ENCODE measurements at places on chromosomes 6 and 20.

- no peak for DNase-seq
These were observed 10.8 kb downstream of the GPR31 start for GRCh38 chr6:167146977-167147376.

- no peak for DNase-seq
These were observed 244.4 kb upstream of the TCF21 start for GRCh38 chr6:133644548-133644891.

GRCh38 chr6:158415666-158416065 is 103.4 kb downstream of the TULP4 start:
- DNase-seq, result no peak

GRCh38 chr6:126574301-126574700 is 234.4 kb downstream of the CENPW start:
- DNase-seq, result no peak

- no peak for DNase-seq
These were observed 49.1 kb downstream of the TTI1 start for GRCh38 chr20:37984018-37984785.

- DNase-seq, result peak; percentile 7
These were observed at the start of gene CRIP3 for GRCh38 chr6:43308101-43308989. CRIP3 (minus strand) TSS chr6:43308826; CDS start chr6:43308792, 34 bp downstream.

DNA sequence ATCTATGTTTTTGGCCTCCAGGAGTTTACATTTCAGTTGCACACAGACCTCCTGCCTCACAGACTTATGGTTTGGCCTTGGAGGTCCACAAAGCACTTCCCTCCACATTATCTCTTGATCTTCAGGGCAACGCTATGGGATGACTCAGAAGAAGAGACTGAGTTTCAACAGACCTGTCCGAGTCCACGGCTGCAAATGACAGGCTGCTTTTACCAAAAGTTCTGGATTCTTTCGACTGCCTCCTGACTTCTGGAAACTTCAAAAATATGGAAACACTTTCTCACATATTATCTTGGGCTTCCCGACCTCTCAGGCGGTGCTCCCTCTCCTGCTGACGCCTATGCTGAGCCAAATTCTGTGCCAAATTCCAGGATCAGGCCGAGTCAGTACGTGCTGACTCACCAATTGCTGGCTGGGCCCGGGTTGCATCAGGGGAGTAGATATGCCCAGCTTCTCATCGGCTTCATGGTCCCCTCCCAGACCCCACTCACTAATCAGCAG is 190.2 kb downstream of the BMP7 start:
- no peak for DNase-seq

GRCh38 chr6:79824202-79824601 is 123.2 kb downstream of the ELOVL4 start:
- DNase-seq, result no peak

GRCh38 chr6:68040312-68040778 is 594.7 kb upstream of the ADGRB3 start:
- DNase-seq, result no peak

- DNase-seq, result no peak
These were observed 21.7 kb downstream of the SMLR1 start for GRCh38 chr6:130848945-130849344.

DNA sequence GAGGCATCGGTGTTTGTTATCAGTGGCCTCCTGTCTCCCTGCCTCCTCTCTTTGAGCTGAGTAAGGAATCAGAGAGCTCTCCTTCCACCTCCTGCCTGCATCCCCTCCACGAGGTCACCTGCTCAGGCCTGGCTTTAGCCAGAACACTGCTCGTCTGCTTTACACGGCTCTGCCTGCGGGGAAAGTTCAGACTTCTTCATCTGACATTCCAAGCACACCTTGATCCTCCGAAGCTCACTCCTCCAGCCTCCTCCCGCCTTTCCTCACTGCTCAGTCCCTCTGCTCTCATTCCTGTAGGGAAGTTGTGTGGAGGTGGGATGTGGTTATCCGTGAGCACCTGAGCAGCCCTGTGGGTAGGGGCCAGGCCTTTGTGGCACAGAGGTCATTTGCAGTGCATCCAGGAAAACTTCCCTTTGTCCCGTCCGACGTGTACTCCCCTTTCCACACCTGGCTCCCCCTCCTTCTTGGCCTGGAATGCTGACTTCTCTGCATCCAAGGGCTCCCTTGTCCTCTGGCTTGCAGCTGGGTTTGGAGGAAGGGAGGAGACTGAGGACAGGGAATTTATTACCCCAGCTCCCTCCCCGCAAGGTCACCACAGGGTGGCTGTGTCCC is 12.8 kb upstream of the CCDC167 start:
- no peak for DNase-seq

DNA sequence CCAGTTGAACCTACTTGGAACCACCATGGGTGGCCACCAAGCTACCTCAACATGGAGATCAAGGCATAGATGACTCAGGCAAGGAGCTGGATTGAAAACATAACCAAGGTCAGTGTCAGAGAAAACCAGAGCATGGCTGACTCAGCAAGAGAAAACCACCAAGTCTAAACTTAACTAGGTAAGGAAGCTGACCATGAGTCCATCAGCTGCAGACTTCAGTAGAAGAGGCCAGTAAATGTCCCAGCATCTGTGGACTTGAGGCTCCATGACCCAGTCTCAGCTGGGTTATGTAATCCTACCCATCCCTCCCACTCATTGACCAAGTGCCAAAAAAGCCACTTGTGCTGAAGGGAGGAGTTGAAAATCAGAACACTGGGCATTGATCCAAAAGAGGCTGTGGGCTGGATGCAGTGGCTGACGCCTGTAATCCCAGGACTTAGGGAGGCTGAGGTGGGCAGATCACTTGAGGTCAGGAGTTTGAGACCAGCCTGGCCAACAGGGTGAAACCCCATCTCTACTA is 93.7 kb upstream of the CBLN4 start:
- DNase-seq, result no peak

- no peak for DNase-seq
These were observed 41.5 kb upstream of the KCNQ5 start for GRCh38 chr6:72580281-72580940.

- no peak for DNase-seq
These were observed 211.7 kb downstream of the LMBRD1 start for GRCh38 chr6:69584913-69585729.

DNA sequence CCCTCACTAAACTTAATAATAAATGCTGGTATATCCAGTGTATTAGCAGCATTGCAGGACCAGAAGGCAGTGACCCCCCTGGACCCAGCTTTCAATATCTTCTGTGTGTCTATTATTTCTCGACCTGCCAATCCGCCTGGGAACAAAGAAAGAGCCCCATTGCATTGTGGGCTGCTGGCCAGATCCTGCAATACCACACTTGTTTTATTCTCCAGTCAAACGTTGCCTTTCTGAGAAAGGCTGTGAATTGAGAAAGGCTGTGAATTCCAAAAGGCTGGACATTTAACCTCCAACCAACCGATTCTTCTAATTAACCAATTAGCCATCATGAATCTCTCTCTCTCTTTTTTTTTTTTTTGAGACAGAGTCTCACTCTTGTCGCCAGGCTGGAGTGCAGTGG is 1.5 kb upstream of the MTO1 start:
- no peak for DNase-seq

DNA sequence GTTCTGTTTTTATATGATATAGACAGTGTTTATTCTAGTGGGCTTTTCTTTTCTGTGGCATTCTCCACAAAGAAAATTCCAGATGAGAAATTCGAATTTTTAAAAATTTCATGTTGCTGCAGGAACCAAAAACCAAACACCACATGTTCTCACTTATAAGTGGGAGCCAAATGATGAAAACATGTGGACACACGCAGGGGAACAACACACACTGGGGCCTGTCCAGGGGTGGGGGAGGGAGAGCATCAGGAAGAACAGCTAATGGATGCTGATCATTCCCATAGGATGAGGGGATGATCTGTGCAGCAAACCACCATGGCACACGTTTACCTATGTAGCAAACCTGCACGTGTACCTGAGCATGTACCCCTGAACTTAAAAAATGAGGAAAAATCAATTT is 499.0 kb upstream of the SLC35B3 start:
- DNase-seq, result no peak

GRCh38 chr6:135883045-135883444 is 31.5 kb downstream of the PDE7B start:
- DNase-seq, result no peak

DNA sequence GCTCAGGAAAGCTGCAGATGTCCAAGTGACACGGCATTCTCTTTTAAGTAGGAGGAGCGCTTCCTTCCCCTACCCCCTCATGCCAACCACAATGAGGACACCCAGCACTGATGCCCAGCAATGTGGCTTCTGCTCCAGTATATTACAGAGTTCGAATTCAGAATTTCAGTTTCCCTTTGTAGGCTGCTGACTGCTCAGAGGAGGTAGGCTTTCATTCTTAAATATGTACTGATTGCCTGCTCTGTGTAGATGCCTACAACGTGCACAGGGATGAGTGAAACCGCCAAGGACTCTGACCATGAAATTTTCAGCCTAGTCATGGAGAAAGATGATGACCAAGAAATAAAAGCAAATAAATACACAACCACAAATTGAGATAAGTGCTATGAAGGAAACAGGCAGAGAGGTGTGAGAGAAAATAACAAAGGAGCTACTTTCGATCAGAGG is 50.9 kb upstream of the TNFAIP3 start:
- DNase-seq, result no peak

DNA sequence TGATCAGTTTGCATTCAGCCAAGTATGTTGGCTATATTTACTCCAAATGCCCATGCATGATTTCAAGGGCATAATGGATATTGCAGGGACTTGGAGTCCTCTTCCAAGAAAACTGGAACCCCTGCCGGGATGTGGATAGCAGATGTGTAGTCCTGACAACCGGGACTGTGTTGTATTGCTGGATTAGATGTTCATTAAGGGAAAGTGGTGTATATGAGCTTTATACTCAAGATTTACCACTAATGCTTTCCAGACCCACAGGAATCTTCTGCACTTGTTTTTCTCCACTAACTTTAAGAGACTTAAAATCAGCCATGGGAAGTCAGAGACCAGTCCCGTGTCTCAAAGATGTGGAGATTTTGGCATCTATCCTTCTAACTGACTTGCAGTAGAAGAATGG is 770.9 kb downstream of the HDGFL1 start:
- no peak for DNase-seq

DNA sequence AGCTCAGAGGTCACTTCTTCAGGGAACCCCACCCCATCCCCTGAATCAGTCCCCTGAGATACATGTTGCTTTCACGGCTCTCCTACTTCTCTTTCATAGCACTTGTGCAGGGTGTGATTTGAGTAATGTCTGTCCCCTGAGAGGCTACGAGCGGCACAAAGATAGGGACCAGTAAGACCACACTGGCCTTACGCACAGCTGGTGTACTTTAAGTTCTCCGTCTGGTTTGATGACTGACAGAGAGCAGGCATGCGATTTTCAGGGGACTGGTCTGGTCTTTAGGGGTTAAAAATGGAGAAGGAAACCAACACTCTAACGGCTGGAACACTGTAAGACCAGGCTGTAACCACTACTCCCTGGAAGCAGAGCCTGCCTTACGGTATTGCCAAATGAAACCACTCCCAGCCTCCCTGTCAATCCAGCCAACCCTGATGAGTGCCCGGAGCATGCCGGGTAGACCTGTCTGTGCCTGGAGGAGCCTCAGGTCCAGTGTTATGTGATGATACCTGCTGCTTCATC is 47.1 kb downstream of the ELMO2 start:
- no peak for DNase-seq

DNA sequence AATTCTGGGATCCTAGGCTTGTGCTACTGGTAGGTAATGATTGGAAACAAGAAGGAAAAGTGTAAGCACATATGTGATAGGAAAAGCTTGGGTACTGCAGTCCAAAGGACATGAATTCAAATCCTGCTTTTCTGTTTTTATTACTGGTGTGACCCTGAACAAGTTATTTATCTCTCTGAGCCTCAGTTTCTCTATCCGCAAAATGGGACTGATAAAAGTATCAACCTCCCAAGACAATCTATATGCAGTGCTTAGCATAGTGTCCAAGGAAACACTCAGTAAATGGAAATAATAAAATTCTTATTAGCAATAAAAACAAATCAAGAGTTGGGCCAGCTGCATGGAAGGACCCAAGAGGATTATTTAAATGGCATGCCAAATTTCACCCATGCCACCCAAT is 108.5 kb downstream of the ZMYND8 start:
- DNase-seq, result no peak

DNA sequence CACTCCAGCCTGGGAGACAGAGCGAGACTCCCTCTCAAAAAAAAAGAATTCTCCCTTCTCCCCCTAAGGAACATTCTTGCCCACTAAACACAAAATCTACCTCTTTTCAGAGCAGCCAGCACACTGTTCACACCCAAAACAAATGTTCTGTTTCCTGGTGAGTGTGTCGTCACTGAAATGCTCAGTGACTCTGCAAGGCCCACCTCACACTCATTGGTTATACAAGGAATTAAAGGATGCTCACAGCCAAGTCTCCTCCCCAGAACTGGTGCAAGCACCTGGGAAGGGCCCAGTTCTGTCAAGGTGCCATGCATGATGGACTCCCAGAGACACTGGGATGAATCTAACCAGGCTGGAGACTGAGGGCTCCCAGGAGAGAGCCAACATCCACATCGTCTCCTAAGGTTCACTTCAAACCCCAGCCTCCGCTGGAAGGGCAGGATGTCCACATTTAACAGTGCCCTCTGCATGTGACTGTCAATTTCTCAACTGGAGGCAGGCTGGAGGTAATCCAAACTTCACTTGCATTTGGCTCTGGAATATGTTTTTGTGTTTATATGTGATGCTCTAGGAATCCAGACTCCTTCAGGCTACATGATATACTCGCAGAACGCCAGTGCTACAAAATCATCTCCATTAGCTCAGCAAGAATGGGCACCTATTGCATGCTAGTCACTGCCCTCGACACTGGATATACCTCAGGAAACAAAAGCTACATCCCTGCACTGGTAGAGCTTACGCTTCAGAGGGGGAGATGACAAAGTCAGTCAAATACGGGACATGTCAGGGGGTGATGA is 7.1 kb downstream of the RRBP1 start:
- DNase-seq, result no peak

GRCh38 chr20:48695255-48695654 is 132.5 kb downstream of the PREX1 start:
- no peak for DNase-seq

DNA sequence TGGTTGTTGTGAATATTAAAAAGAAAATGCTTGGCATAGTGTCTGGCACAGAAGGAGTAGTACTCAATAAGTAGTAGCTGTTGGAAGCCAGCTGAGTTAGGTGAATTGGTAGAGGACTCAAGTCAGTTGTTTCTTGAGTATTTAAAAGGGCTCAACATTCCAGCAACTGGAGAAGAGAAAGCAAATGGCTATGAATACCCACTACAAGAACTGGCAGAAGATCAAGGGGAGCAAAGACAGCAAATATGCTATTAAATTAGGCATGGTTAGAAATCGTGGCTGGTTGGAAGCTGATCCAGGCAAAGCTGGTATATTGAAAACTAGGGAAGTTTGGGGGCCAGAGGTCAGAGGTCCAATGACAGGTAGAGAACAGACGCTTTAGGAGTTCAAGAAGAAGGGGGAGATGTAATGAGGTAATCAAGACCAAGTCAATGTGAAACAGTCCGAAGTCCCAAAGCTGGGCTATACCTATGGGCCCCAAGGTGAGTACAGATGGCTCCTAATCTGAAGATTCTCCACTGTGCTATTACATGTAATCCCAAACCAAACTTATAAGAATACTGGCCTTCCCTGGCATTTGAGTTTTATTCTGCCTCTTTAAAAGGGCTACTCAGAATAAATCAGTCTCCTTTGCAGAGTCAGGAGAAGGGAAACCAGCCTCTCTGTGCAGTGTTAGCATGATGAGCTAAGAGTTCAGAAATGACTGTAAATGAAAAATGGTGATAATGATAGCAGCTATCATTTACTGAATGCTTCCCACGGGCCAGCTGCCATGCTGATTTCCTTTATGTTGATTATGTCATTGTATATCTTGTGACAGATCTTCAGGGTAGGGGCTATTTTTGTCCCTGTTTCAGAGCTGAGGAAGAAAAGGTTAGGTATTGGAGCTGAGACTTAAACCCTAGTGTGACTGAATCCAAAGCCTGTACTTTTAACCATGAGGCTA is 122.3 kb downstream of the ANKS1A start:
- no peak for DNase-seq
